ENCODE measurements at places on chromosomes 7 and 10.
A peak's percentile ranks its signal among the peaks of the same experiment; 100 is the strongest.

DNA sequence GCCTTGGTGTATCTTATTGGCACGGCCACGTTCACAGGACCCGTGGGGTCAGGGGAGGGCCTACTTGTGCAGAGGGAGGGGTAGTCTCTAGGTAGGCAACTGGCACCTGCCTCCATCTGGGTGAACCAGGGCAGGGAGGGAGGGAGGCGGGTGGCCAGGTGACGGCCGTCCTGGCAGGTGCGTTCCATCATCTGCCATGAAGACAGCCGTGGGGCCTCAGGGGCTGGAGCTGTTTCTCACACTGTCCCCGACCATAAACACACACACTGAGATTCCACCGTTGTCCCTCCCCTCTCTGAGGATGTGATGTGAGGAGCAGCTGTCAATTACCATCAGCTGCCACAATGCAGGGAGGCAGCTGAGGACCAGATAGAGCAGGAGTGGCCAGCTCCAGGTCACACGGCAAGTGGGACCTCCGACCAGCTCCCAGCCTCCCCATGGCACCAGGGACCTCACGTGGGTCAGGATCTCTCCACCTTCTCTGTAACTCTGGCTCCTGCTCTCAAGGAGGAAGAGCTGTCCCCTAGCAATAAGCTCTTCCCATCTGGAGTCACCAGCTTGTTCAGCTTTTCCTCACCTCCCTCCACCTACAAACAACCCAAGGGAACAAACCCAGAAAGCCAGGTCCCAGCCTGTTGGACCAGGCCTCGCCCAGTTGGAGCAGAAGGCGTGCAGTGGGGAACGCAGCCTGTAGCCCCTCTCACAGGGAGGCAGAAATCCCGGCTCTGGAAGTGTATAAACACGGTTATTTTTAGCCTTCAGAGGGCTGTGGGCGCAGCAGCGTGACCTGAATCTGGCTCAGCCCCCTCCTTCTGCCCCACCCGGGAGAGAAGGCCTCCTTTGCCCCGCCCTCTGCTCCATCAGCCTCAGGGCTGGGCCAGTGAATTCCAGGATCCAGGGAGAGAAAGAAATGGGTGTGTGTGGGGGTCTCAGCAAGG, 33.1 kb downstream of the ZMIZ1 start:
- no peak for DNase-seq

- DNase-seq: no peak
These were observed 61.9 kb upstream of the TNS3 start for GRCh38 chr7:47643716-47644400.

DNA sequence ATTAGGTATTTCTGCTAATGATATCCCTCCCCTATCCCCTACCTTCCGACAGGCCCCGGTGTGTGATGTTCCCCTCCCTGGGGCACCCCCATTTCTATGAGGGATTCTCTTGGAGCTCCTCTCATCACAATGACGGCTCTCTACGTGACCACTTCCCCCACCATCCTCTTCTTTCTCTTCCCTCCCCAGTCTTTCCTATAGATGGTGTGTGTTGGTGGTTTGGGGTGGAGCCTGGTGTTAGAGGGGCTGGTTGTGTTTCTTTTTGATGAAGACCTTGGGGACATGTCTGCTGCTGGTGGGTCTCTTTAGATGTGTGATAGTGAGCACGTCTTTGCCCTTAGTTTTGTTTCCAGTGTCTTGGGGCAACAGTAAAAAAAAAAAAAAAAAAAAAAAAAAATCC, 28.6 kb downstream of the RPS24 start:
- no peak for DNase-seq

GRCh38 chr10:125124907-125125306, 35.5 kb downstream of the CTBP2 start:
- no peak for DNase-seq

GRCh38 chr7:20408467-20408826, 77.7 kb downstream of the ITGB8 start:
- no peak for DNase-seq

- DNase-seq: no peak
These were observed 725.5 kb downstream of the DNAJB9 start for GRCh38 chr7:109295158-109295557.

DNA sequence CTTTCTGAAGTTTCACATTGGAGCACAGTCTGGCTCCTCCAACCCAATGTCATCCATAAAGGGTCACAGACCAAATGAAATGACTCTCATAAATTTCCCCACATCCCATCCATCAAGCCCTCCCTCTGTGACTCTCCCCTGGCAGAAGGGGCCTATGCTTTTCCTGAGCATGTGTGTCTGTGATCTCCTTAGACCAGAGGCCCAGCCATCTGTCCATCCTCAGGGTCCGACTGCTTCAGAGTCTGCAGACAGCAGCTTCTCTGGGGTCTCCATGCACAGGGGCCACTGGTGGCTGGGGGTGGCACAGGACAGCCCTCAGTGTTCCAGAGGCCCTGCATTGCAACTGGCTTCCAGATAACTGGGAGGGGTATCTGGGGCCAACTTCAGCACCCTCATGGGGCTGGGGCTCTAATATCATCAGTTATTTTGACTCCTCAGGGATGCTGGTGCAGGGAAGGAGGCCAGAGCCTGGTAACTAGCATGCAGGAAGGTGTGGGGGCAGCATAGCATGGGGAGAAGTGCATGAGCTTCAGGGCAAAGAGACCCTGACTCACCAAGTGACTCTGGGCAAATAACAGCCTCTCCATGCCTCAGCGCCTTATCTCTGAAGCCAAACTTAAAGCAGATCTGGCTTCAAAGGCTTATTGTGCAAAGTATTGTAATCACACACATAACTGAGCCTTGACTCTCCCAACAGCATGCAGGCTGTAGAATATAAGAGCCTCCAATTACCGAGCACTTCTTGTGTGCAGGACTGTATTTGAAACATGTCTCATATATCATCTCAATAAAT, 266.9 kb downstream of the GRID1 start:
- no peak for DNase-seq

GRCh38 chr7:33823913-33824312, 81.4 kb upstream of the BMPER start:
- DNase-seq: no peak

- no peak for DNase-seq
These were observed 11.7 kb upstream of the ARPC1B start for GRCh38 chr7:99362801-99363200.

- DNase-seq: no peak
These were observed 164.6 kb upstream of the SH2B2 start for GRCh38 chr7:102122026-102122425.

GRCh38 chr7:10106609-10107008, 867.1 kb upstream of the PHF14 start:
- DNase-seq: no peak

DNA sequence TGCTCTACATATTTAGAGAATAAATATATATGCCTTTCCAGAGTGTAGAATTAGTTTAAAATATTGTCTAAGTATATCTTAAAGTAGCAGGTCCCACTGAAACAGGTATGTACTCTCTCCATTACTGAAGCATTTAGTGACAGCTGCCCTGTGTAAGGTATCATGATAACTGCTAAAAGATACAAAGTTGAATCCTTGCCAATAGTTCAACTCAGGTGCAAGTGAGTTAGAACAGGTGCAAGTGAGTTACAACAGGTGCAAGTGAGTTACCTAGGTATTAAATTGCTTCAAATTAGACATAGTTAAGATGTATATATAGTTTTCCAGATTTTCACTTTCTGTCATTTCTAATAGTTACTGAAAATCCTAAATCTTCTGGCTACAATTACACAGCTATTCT, 119.1 kb downstream of the CNOT4 start:
- no peak for DNase-seq

DNA sequence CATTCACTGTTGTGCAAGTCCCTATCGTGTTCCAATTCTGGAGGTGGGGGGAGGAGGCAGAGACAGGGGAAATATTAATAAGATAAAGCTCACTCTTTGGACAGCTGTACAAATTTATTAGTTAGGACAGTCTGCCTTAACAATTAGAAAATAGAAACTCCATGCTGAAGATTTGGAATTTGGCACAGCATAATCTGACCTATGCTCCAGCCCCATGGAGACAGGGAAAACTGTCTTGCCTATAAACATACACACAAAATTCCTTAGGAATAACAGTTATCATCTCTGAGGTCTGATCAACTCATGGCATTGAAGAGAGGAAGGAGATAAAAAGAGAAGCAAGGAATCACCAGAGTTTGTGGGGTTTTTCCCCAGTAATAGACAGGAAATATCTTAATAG, 335.4 kb upstream of the MEOX2 start:
- no peak for DNase-seq

- peak; percentile 27 for DNase-seq
These were observed 348.1 kb downstream of the GATA3 start for GRCh38 chr10:8402576-8402975.

GRCh38 chr7:34296663-34297062, 361.4 kb upstream of the NPSR1 start:
- no peak for DNase-seq

DNA sequence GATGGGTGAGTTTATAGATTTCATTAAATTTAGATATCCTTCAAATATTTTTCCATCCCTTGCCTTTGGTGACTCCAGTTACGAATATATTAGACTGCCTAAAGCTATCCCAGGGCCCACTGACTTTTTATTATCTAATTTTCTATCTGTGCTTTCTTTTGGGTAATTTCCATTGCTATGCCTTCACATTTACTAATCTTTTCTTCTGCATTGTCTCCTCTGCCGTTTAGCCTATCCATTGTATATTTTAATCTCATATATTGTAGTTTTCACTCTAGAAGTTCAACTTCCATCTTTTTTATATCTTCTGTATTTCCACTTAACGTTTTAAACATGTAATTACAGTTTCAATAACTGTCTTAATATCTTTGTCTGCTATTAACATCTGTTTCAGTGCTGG, 78.6 kb upstream of the HDAC9 start:
- no peak for DNase-seq

DNA sequence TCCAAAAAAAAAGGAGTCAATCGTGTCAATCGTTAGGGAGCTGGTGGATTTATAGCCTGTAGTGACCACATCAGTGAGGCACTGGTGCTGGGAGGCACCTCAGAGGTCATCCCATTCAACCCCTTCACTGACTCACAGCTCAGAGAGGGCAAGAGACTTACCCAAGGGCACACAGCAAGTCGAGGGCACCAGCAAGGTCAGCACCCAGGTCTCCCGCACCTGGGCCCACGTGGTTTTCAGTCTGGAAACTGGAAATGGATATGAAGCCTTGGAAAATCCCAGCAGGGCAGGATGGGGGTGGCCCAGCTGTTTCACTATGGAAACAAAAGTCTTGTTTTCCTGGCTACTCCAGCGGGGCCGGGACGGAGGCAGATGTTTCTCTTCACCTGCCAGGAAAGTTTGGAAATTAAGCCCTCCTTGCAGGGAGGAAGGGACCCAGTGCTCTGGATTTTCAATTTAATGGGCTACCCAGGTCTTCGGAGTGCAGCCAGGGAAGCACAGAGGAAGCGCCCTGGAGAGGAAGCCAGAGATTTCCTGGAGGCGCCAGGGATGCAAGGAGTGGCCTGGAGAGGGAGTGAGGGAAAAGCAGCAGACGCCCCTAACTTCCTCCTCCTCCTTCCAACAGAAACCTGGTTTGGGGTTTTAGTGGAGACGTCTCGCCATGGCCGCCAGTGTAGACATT, 157.2 kb upstream of the TNRC18 start:
- no peak for DNase-seq

- DNase-seq: no peak
These were observed 264.4 kb downstream of the TNS3 start for GRCh38 chr7:47317487-47317886.

GRCh38 chr10:49119746-49120145, 4.4 kb upstream of the VSTM4 start:
- DNase-seq: no peak
